Aorta (tissue), 5 donors: ENCODE measurements at places on chromosomes 16 and 17.

- no peak for DNase-seq
Measured at GRCh38 chr16:12458591-12459358, 344.9 kb downstream of the CPPED1 start.

- DNase-seq, result no peak
Measured at GRCh38 chr17:82204831-82205719, 7.6 kb downstream of the CCDC57 start.

GRCh38 chr16:51638339-51639135 is 487.5 kb upstream of the SALL1 start:
- DNase-seq, result no peak

GRCh38 chr17:41396996-41397660 is at the start of gene KRT31:
Gene KRT31 (minus strand): TSS chr17:41397608. CDS start chr17:41397539, 69 bp downstream.
- DNase-seq, result no peak

- no peak for DNase-seq
Measured at GRCh38 chr17:68210570-68211315, 37.1 kb upstream of the AMZ2 start.

GRCh38 chr16:86949630-86950029 is 367.6 kb downstream of the C16orf95 start:
- peak; percentile 26 for DNase-seq

GRCh38 chr17:28887871-28888471 is 9.6 kb downstream of the FLOT2 start:
- no peak for DNase-seq

DNA sequence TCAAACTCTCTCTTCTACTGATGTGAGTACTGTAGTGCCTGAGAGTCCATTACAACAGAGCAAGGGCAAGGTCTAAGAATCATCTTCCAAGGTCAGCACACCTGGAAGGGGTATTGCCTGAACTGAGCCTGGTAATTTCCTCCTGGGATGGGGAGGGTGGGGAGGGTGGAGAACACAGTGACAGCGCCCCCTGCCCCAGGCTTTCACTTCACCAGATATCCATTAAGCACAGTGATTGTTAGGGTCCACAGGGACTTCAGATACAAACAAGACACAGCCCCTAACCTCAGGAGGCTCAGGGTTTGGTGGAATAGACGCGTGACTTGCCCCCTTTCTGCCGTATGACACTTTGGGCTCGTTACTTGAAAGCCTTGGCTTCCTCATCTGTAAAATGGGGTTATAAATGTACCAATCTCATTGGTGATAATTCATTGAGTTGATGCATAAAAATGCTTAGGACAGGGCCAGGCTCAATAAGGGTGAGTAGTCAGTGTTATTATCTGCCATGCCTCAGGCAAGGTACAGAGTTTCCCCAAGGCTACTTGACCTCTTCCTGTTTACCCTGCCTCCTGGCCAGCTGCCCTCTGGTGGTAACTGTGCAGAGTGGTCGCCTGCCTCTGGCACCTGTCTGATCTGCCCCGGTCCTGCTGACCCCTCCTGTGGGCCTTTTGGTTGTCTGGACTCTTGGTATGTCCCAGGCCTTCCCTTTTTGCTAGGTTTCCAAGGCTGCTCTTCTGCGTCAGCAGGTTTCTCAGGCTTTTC is 13.1 kb upstream of the BRD7 start:
- no peak for DNase-seq

GRCh38 chr16:53065461-53066061 is 10.8 kb downstream of the CHD9 start:
- no peak for DNase-seq

DNA sequence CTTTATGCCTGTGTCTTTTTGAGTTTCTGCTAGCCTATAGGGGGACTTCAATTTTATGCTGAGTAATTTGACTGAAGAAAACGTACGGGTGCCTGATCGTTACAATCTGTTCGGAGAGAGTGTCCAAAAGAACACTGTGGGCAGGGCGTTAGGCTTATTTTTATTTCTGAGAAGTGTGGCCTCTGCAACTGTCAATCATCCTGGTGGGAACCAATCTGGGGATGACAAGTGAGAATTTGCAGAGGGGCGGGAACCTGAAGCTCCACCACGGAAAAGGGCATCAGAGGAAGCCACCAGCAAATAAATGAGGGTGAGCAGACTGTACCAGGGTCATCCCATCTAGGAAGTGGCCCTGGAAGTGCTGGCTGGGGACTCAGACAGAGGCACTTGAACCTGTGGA is 12.0 kb upstream of the CDYL2 start:
- DNase-seq, result no peak

- peak; percentile 93 for DNase-seq
Measured at GRCh38 chr17:77881545-77881944, 77.0 kb upstream of the TNRC6C start.

DNA sequence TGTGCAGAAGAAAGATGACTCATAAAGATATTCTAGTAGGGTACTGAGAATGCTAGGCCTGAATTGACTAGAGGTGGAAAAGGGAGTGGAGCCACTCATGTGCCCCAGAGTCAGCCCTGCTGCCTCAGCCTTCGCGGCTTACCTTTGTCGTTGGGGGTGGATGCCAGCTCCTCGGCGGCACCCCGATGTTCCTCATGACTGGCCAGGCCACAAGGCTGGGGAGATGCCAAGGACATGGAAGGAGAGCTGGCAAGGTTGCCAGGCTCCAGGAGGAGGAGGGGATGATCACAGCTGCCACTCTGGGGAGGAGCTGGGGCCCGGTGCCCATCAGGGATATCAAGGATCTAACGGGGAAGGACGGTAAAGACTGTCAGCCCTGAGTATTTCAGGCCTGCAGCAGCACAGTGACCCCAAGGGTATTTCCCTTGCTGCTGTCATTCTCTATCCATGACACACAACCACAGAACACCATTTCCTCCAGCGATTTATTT is 9.7 kb upstream of the SLC35B1 start:
- DNase-seq, result no peak

DNA sequence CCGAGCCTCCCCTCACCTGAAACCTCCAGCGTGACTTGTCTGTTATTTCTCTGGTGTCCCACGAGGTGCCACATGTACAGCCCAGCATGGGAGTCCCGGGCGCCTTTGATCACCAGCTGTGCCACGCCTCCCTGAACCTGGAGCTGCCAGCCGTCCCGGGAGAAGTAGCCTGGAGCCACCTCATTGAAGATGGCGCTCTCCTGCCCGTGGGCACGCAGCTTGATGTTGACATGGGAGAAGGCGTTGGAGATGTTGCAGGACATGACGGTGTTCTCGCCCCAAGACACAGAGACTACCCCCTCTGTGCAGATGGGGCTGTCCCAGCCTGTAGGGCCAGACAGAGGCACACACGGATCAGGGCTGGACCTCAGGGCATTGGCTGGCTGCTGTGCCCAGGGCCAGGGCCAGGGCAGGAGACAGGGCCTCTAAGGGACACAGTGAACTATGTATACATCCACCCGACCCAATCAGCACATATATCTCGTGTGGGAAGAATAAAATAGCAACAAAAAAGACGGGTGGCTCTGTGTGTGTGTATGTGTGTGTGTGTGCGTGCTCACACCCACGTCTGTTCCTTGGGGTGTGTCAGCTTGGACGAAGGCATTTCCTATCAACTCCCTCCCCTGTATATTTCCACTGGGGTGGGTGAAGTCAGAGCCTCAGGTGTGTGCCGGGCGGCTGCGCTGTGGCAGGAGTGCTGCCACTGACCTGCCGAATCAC is 7.3 kb upstream of the CD7 start:
- DNase-seq, result no peak

GRCh38 chr17:335691-336090 is 16.9 kb downstream of the RPH3AL start:
- peak; percentile 63 for DNase-seq

- DNase-seq, result no peak
Measured at GRCh38 chr16:12479751-12480150, 323.9 kb downstream of the CPPED1 start.

GRCh38 chr16:49578435-49579024 is 204.9 kb downstream of the C16orf78 start:
- no peak for DNase-seq

GRCh38 chr16:58448890-58449289 is 51.1 kb upstream of the NDRG4 start:
- no peak for DNase-seq

- DNase-seq, result no peak
Measured at GRCh38 chr16:9402293-9402860, 310.9 kb downstream of the HAPSTR1 start.

DNA sequence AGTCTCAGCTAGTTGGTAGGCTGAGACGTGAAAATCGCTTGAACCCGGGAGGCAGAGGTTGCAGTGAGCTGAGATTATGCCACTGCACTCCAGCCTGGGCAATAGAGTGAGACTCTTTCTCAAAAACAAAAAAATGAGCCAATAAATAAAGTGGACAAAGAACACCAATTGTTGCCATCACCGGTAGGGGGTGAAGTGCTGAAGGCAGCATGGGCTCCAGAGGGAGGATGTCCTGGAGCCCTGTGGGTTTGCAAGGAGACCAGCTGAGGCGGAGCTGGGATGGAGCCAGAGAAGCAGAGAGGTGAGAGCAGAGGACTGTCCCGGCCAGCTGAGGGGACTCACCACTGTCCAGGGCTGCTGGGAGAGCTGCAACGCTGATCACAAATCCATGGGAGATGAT is 13.8 kb downstream of the CHST6 start:
- DNase-seq, result no peak

DNA sequence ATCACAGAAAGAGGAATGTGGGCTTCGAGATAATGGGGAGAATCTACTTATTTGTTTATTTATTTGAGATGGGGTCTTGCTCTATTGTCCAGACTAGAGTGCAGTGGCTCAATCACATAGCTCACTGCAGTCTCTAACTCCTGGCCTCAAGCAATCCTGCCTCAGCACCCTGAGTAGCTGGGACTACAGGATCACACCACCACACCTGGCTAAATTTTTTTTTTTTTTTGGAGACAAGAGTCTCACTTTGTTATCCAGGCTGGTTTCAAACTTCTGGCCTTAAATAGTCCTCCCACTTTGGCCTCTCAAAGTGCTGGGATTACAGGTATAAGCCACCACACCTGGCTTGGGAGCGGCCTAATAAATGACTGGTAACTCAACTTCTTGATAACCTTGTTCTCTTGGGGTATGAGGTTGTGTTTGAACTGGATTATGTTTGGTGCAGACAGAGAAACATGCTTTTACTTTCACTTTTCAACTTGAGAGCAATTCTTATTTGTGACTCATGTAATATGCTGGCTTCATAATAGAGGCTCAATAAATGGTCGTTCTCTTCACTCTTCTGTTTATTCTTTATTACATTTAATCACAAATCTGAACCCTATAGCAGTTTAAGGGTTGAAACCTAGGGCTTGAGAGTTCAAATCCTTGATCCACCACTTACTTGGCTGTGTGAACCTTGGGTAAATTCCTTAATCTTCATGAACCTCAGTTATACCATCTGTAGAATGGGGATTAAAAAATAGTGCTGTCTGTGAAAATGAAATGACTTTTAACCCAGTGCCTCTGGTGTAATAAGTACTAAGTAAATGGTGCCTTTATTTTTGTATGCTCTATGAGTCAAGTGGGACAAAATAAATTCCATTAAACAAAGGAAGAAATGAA is 129.1 kb upstream of the HS3ST2 start:
- no peak for DNase-seq

- no peak for DNase-seq
Measured at GRCh38 chr17:62664336-62665120, 37.1 kb downstream of the MRC2 start.

DNA sequence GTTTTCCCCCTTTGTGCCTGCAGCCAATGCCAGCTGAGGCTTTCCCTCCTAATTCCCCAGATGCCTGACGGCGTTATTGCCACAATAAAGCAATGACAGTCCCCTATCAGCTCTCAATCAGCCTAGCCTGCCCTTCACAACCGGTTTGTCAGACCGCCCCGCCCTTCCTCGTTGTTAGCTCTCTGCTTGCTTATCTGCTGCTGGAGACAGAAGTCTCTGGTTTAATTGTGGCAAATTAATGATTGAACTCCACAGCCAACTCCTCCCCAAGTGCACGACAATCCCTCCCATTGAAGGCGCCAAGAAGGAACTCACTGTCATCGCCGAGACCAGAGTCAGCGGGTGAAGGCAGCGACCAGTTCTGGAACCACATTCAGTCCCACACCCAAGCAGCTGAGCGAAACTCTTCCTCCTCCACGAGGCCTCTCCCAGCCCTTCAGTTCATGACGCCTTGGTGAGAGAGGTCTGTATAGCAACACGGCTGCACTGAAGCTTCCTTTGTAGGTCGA is 474.4 kb downstream of the SLC39A11 start:
- no peak for DNase-seq

- peak; percentile 78 for DNase-seq
Measured at GRCh38 chr17:50634915-50635731, 442 bp downstream of the ABCC3 start.

DNA sequence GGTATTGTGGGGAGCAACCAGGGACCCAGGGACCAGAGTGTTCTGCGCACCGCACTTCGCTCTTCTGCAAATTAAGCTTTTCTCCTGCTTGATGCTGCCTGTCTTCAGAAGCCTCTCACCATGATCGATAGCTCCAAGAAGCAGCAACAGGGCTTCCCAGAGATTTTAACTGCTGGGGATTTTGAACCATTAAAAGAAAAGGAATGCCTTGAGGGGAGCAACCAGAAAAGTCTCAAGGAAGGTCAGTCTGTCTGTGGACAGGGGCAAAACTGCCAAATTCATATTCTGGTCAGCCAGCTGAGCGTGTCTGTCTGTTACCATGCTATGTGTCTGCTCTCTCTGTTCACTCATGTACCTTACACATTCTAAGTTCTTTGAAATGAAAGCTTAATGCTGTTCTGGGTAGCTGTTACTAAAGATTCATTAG is 115.7 kb downstream of the MRTFB start:
- DNase-seq, result no peak

GRCh38 chr17:75601057-75601987 is 13.7 kb downstream of the MYO15B start:
- DNase-seq, result no peak

DNA sequence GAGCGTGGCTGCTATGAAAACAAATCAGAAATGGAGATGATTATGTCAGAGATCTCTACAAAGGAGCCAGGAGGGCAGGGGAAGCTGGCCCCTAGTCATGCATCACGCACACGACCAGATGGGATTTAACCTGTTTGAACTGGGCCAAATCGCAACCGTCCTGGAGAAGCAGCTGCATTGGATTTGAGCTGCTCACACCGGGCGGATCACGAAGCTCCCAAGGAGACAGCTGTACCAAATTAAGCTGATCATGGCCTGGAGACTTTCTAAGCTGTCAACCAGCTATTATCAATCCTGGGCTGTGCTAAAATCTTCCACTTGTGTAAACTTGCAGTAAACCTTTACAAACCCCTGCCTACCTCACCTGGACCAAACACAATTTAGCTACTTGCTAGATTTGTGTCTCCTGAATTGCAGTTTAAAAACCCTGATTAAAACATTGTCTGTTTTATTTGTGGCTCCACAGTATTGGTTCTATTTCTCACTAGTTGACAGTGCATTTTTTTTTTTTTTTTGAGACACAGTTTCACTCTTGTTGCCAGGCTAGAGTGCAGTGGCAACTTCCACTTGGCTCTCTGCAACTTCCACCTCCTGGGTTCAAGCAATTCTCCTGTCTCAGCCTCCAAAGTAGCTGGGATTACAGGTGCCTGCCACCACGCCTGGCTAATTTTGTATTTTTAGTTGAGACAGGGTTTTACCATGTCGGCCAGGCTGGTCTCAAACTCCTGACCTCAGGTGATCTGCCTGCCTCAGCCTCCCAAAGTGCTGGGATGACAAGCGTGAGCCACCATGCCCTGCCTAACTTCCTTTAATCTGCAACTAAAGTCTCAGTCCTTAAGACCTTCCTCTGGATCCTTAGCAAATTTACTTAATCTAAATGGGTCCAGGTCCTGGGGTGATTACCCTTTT is 98.3 kb upstream of the GRIN2A start:
- no peak for DNase-seq

- peak; percentile 90 for DNase-seq
Measured at GRCh38 chr16:4679850-4680636, 13.3 kb upstream of the NUDT16L1 start.
